Fibroblast of gingiva (primary cell): ENCODE measurements at places on chromosomes 2 and 18.

DNA sequence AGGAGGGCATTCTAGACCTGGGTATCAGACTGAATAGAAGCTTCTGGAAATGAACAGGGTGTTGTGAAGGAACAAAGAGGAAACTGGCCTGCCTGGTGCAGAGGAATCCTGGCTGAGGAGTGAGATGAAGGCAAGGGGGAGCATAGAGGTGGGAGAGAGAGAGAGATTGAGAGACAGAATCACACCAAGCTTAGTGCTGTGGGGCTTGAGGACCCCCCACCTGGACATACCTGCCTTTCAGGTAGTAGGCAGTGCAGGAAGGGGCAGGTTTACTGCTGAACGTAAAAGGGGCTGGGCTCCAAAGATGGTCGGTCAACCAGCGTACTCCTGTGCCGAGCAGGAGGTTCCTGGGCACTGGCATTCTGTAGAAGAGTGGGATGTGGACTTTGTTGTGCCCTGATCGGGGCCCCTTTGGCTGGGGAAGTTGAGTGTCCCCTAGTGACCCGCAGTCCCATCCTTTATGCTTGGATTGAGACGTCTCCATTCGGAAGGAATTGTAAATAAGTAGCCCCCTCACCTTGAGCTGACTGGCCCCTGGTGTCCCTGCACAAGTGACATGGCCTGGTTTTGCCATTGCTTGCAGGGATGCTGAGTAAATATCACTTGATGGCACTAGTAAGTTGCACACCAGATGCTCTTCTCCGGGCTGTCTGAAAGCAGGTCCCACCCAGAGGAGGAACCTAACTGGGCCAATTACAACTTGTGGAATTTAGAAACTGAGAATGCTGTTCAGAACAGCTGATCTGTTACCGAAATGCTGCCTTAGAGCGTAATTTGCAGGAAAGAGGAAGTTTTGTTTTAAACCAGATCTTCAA is 1.4 kb downstream of the UBE2F start:
- peak; percentile 85 for DNase-seq

- DNase-seq = no peak
Measured at GRCh38 chr2:176423819-176424218, 154.6 kb downstream of the MTX2 start.

DNA sequence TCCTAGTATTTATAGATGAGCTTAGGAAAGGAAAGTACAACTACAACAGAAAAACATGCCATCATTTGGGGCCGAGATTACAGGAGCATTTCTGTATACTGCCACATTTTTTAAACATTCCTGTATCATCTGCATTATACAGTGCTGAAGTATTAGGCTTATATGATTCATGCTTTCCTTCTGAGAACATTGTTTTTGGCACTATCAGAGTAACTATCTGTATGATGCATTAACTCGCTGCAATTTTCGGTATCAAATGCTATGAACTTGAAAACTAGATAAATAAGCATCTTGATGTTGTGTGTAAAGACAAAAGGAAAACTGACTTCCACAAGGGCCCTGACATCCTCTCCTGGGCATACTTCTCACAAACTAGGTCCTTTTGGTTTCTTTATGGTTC is 102.0 kb downstream of the RIT2 start:
- DNase-seq = no peak

- DNase-seq = no peak
Measured at GRCh38 chr2:4765787-4766530, 926.2 kb upstream of the SOX11 start.

GRCh38 chr18:36340246-36340645 is 42.7 kb downstream of the FHOD3 start:
- no peak for DNase-seq

- no peak for DNase-seq
Measured at GRCh38 chr2:229620759-229621158, 93.6 kb downstream of the DNER start.

- DNase-seq = no peak
Measured at GRCh38 chr18:62453864-62454263, 69.0 kb upstream of the ZCCHC2 start.

DNA sequence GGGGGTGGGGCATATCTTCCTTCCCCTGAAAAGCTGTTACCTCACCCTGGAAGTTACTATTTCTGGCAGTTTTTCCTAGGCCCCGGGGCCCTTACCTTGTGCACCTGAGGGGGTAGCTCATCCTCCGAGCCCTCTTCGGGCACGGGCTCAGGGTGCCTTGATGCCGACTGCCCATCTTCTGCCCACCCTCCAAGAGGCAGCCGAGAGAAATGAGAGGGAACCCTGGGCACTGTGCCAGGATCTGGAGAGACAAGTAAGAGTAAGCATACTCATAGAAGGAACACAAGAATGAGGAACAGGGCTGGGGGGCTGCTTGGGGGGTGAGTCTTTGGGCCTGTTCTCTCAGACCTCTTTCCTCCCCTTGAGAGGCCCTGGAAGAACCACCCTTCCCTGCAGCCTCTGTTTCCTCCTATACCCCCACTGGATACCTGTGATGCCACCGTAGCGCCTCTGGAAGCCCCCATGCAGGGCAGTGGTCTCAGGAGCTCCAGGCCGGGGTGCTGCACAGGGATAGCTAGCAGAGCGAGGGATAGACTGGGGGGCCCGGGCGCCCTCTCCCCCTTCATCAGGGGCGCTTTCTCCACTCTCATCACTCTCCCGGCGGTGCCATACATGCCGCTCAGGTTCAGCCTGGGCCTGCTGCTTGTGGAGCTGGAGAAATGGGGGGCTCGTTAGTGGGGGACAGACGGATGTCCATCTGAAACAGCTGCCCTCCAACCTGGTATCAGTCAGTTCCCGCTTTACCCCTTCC is 2.1 kb upstream of the ABCB6 start:
- DNase-seq = no peak

- no peak for DNase-seq
Measured at GRCh38 chr2:152622219-152622618, 95.0 kb downstream of the PRPF40A start.

DNA sequence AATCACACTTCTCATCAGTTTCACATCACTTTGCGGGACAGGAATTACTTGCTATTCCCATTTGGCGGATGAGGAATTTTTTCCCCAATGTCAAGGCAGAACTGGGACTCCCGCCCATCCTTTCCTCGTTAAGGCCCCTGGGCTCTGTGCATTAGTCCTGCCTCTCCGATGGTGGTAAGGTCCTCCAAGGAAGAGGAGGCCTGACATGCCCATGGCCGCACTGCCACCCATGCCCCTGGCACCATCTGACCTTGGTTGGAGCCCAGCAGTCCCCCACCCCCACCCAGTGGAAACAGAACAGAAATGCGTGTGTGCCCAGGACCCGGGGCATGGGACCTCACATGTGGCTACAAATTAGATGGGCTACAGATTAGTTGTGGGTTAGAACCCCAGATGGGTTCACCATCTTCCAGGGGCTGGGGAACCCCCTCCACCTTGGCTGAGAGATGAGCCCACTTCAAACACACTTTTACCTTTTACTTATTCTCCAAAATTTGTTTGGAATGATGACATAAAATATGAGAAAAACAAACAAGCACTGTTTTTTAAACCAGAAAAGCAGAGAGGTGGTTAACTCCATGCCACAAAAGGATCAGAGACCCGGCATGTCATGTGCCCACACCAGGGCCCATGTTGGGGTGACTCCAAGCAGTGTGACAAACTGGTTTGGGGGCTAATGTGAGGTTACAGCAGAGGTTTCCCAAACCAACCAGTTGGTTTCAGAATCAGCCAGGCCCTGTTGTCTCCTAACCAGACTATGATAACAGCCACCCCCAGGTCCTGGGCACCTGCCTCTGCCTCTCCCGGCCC is 11.0 kb upstream of the DUSP2 start:
- no peak for DNase-seq

DNA sequence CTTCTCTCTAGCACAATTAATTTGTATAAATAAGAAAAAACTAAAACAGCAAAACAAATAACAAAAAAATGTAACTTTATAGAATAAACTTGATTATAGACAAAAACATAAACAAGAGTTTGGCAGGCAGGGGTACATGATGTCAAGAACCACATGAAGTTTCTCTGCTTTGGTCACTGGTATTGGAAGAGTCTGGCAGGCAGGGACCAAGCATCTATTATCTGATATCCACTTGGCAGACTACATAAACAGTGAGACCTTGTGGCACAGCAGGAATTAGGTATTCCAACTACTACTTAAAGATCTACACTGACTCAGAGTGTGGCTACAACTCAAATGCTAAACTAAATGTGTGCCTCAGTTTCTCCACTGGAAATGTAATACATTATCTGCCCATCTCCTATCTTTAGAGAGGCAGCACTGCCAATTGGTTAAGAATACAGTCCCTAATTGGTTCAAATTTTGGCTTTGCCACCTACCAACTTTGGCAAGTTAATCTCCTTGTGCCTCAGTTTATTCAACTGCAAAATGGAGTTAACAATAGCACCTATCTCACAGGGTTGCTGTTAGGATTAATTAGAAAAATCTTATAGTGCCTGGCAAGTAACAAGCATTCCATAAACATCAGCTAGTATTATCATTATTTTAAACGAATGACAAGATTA is 2.7 kb downstream of the MAP4K3 start:
- DNase-seq = peak; percentile 73

GRCh38 chr2:146077156-146077555 is 1557.2 kb upstream of the ZEB2 start:
- DNase-seq = no peak

- DNase-seq = peak; percentile 28
Measured at GRCh38 chr2:186590350-186590758, 498 bp downstream of the ITGAV start.

DNA sequence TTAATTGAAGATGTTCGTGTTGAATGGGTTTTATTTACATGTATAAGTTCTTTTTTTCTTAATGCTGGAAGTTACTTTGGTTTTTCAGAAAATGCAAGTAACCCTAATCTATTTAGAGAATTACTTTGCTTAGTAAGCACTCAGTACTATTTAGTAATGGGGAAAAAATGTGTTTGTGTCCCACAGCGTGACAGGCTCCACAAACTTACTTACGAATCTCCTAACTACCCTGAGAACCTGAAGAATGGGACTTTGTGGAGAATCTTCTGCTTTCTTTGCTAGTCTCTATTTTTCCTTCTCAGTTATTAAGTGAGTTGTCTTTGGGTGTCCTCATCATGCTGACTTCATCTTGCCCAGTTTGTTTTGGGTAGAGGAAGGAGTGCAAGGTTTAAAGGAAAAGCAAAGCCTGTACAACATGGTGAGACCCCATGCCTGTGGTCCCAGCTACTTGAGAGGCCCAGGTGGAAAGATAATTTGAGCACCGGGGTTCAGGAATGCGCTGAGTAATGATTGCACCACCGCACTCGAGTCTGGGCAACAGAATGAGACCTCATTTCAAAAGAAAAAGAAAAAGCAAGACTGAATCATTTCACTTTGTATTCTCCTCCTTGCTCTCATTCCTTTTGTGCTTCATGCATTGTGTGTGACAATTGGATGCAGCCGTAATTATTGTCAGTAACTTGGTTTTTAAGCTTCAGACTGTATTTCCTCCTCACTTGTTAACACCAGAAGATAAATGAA is 10.2 kb downstream of the NEDD4L start:
- DNase-seq = peak; percentile 11

DNA sequence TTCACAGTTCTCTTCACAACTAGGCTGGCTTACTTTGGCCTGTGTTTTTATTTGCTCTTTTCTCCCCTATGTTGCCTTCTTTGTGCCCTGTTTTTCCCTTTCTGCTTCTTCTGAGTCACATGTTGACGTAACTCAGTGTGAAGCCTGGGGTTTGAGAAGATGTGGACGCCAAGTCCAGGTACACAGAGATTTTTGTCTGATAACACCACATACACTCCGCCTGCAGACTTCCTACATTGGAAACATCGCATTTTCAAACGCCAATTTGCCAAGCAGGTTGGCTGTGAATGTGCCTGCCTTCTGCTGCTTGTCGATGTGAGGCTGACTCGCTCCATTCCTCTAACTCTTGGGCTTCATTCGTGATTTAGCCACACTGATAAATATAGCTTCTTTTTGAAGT is 62.6 kb upstream of the FN1 start:
- no peak for DNase-seq

DNA sequence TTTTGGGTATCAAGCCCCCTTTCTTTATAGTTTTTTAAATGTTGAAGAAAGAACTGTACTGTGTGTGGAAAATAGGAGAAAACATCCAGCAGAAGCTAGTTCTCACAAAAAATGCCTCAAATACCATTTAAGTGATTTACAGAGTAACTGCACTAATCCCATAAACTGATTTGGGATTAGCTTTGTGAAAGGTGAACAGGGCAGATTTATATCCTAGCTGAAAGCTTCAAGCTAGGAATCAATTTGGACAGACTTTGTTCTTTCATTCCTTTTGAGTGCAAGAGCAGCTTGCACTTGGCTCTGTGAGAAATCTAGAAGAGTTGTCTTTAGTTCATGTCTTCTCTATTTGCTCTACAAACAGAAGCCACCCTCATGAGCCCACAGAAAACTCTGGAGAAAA is 183.9 kb upstream of the VRK2 start:
- no peak for DNase-seq

DNA sequence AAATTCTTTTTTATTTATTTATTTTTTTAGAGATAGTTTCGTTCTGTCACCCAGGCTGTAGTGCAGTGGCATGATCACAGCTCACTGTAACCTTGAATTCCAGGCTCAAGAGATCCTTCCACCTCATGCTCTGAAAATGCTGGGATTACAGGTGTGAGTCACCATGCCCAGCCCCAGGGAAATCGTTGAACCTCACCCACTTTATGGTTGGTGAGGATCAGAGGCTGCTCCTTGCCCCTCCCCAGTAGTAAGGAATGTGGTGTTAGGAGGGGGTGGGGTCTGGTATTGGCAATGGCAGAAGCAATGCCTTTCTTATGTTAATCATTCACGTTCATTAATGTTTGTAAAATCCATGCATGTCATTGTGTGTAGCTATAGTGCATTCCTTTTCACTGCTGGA is 161.9 kb downstream of the SUCLG1 start:
- DNase-seq = no peak

GRCh38 chr2:86249579-86250391 is 50.5 kb downstream of the MRPL35 start:
- DNase-seq = peak; percentile 41

GRCh38 chr2:26480566-26481423 is 2.9 kb upstream of the OTOF start:
- no peak for DNase-seq

- peak; percentile 99 for DNase-seq
Measured at GRCh38 chr2:102049756-102050443, 58.1 kb downstream of the IL1R2 start.

DNA sequence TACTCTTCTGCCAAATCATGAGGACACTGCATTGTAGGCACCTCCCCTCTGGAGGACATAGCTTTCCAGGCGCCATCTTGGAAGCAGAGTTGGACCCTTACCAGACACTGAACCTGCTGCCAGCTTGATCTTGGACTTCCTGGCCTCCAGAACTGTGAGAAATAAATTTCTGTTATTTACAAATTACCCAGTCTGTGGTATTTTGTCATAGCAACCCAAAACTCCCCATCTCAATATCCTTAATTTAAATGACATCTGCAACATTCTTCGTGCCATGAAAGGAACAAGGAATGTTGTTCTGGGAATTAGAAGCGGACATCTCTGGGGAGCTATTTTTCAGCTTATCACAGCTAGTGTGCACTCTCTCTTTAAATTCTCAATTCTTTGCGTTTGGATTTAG is 57.4 kb upstream of the CHRNA1 start:
- no peak for DNase-seq
